ENCODE measurements at places on chromosomes 2 and 18. TPM values are rescaled to one million over a fixed set of nuclear protein-coding genes. Genes with fewer than 3 reads are reported as not detected.
A peak's percentile ranks its signal among the peaks of the same experiment; 100 is the strongest.

The DSEL gene
- 5.7 TPM for polyA plus RNA-seq

The HOXD9 gene
- polyA plus RNA-seq, result 0.28 TPM

The MTLN gene
- 203 TPM for polyA plus RNA-seq

The SPP2 gene
- not detected for polyA plus RNA-seq

The ALPG gene
- polyA plus RNA-seq, result 0.01 TPM

The RUFY4 gene
- polyA plus RNA-seq, result 0.25 TPM

The CACNB4 gene
- polyA plus RNA-seq, result 0.27 TPM

The IDH1 gene
- 220 TPM for polyA plus RNA-seq

DNA sequence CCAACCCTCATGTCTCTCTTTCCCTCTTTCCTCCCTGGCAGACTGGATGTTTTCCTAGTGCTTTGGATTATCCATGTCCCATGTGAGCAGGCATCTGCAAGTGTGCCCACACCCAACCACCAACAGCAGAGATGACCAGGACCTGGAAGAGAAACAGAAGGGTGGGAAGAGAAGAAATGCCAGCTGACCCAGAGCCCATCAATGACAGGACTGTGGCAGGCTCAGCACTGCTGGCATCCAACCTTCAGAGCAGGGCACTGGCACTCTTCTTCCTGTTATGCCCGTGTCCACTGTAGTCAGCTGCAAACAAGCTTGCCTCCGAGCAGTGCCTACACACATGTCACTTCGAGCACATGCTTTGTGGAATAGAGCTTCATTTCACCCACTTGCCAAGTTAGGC lies 121.1 kb downstream of the TANC1 start:
- DNase-seq, result no peak
- H3K27ac ChIP-seq, result no peak overlapping the region
- peaks cover 12% of the 10 kb centered on the region for H3K4me1 ChIP-seq
- H3K27me3 ChIP-seq, result no peaks in the 10 kb centered on the region

GRCh38 chr2:150267651-150268415 lies 219.6 kb downstream of the RND3 start:
- H3K27ac ChIP-seq, result no peak overlapping the region
- no peak overlapping the region for H3K4me3 ChIP-seq
- no peak for DNase-seq
- H3K27me3 ChIP-seq, result no peaks in the 10 kb centered on the region
- no peaks in the 10 kb centered on the region for H3K4me1 ChIP-seq

- no peak for DNase-seq
- H3K4me3 ChIP-seq, result no peak overlapping the region
- no peaks in the 10 kb centered on the region for H3K4me1 ChIP-seq
- H3K27me3 ChIP-seq, result no peaks in the 10 kb centered on the region
- H3K36me3 ChIP-seq, result no peaks in the 10 kb centered on the region
Observed at GRCh38 chr18:12774982-12775381, 72.1 kb downstream of the PSMG2 start.

DNA sequence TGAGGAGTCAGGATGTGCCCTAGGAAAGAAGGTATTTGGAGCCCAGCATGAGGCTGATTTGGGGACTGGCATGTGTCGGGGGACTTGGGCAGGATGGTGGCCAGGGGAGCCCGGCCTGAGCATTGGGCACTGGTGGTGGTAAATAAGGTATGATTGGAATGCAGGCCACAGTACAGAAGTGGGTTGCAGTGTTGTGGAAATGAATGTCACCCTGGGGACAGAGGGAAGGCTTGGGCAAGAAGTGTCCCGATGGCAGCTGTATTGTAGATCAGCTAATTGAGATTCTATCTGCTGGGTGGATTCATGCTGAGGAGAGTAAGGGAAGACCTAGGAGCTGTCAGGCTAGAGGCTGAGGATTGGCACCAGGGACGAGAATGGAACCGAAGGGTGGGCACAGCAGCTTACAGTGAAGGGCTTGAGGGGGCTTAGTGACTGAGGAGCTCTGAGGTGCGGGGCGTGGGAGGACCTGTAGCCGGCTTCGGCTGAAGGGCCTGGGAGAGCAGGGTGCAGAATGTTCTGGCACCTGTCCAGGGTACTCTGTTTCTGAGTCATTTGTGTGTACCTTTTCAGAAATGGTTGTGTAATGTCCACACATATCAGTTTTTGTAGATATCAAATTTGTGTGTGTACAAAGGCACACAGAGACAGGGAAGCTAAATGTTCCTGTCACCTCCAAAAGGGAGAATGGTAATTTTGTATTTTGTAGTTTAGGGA lies 170.2 kb downstream of the PRKCE start:
- H3K4me1 ChIP-seq, result peaks cover 5% of the 10 kb centered on the region
- no peak overlapping the region for H3K27ac ChIP-seq
- no peak overlapping the region for H3K4me3 ChIP-seq

DNA sequence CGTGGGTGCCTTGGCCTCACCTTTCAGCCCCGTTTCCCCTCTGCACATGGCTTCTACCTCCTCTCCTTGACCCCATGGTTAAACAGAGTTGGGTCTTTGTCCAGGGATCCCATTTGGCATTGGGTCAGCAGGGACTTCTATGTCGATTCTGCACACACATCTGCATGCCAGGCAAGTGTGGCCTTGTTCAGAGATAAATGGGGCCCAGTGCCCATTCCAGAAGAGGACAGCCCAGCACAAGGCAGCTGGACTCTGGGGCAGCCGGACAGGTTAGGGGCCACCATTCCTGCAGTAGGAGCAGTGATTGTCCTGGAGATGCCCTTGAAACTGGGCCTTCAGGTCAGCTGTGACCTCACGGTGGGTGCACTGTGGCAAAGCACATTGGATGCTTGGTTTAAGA lies 13.1 kb downstream of the CABLES1 start:
- peaks cover 14% of the 10 kb centered on the region for H3K36me3 ChIP-seq
- peaks cover 10% of the 10 kb centered on the region for H3K4me1 ChIP-seq
- no peak overlapping the region for H3K27ac ChIP-seq
- no peaks in the 10 kb centered on the region for H3K27me3 ChIP-seq

DNA sequence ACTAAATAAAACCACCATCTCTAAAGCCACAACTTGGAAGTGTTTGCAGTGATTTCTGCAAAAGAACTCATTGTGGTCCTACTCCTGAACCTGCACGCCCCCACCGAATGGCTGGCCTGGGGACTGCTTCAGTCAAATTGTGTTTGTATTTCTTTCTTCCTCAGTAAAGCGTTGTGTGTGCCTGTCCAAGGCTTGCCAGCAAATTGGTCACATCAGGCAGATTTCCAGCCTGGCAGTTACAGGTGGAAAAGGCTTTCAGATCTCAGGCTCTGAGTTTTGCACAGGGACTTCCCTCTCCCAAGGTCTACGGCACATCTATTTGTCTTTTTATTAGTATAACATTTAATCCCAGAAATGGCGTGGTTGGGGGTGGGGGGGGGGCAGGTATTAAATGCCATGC lies 54.0 kb upstream of the NOSTRIN start:
- no peak overlapping the region for H3K27ac ChIP-seq
- DNase-seq, result no peak
- no peak overlapping the region for H3K4me3 ChIP-seq
- H3K27me3 ChIP-seq, result no peaks in the 10 kb centered on the region
- peaks cover 2% of the 10 kb centered on the region for H3K4me1 ChIP-seq

DNA sequence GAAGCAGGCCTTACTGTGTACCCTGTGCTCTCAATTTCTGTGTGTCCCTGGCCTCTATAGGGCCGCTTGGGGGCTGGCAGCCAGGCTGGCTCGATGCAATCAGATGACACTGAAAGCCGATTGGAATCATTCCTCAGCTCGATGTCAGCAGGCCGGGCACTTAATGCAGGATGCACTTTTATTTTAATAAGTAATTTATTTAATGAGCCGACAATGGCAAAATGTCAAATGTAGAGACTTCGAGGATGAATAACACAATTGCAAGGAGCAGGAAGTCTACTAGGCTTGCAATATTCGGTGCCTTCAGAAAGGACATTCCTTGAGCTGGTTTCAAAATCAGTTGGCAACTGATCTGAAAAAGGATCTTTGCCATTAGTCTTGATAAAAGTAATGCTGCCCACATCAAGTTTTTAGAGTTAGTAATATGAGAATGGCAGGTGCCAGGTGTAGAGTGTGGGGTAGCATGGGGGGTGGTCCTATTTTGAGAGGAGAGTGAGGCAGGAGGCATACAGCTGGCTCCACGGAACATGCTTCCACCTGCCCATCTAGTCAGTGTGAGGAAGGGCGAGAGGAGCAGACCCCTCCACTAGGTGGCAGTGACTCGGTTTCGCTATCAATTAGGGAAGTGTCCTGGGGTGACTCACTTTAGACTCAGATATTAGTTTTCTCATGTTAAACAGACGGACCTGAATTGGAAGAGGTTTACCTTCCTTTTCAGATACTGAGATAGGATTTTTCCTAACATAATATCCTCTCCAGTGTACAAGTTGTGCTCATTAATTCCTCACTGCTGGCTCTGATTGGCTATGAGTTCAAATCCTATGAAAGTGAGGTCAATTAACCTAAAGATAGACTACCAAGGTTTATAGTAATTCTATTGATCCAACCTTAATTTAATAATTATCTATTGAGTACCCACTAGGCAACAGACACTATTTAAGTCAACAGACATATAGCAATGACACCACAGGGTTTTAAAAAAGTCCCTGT lies 80.9 kb downstream of the NABP1 start:
- H3K27me3 ChIP-seq, result no peaks in the 10 kb centered on the region
- H3K4me1 ChIP-seq, result no peaks in the 10 kb centered on the region
- H3K27ac ChIP-seq, result no peak overlapping the region
- no peak overlapping the region for H3K4me3 ChIP-seq
- peak; percentile 60 for DNase-seq

DNA sequence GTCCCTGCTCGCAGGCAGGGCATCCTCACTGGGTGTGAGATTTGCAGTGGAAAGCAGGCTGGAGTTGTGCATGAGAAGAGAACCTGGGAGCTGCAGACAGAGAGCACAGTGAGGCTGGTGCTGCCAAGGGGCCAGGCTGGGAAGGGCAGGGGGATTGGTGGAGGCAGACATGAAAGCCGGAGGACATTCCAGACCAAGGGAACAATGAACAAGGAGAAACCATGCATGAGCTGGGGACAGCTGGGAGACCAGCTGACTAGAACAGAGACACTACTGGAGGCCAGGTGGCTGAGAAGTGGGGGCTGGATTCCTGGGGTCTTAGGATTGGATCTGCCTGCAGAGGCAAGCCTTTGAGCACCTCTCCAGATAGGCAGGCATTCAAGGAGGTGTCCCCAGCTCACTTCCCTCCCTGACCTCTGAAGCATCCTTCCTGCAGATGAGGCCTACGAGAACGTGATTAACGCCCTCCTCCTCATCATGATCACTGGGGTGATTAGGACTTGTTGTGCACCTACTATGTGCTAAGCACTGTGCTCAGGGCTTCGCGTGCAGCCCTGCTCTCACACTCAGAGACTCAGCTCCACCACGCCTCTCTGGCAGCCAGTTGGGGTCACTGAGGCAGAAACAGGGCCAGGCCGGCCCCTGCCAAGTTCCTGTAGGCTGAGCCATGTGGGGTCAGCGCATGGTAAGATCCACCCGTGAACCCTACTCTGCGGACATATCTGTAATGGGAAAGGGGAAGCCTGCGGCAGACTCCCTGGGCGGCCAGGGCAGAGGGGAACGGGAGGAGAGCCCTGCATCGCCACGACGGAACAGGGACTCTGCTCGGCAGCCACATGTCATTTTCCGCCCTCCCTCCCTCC lies 74.8 kb upstream of the SLC66A3 start:
- DNase-seq, result no peak
- H3K27me3 ChIP-seq, result no peaks in the 10 kb centered on the region
- no peaks in the 10 kb centered on the region for H3K36me3 ChIP-seq
- no peaks in the 10 kb centered on the region for H3K4me1 ChIP-seq

DNA sequence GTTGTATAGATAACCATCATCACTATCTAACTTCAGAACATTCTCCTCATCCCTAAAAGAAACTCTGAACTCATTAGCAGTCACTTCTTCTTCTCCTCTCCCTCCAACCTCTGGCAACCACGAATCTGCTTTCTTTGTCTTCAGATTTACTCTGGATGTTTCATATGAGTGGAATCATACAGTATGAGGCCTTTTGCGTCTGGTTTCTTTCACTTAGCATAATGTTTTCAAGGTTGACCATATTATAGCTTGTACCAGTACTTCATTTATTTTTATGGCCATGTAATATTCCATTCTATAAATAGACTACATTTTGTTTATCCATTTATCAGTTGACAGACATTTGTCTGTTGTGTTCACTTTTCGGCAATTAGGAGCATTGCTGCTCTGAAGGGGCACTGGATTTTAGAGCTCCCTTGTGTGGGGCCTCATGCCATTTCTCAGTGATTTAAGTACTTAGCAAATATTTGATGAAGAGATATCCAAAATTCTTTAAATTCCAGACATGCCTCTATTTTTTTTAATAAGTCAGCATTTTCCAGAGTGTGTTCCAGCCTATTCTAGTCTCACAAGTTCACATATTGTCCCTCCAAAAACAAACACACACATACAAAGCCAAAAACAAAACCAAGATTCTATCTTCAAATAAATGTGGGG lies 22.5 kb upstream of the MAP3K20 start:
- no peak for DNase-seq
- H3K27ac ChIP-seq, result no peak overlapping the region
- no peaks in the 10 kb centered on the region for H3K27me3 ChIP-seq
- no peaks in the 10 kb centered on the region for H3K36me3 ChIP-seq

DNA sequence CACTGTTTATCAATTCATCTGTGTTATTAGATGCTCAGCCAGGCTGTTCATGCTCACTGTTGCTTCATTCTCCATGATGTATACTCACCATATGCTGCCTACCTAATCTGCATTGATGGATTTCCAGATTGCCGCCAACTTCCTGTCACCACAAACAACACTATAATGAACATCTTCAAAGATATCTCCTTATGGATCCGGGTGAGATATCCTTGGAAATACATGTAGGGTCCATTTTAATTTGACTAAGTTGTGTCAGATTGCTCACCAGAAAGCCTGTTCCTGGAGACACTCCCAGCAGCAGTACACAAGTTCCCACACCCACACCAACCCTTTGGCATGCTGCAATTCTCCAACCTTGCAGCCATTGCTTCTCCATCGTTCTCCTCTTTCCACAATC lies 547.5 kb upstream of the TNP1 start:
- H3K36me3 ChIP-seq, result no peaks in the 10 kb centered on the region
- DNase-seq, result no peak
- no peaks in the 10 kb centered on the region for H3K4me1 ChIP-seq
- no peaks in the 10 kb centered on the region for H3K27me3 ChIP-seq

GRCh38 chr2:238791354-238791753 lies 56.5 kb upstream of the TWIST2 start:
- no peak overlapping the region for H3K27ac ChIP-seq
- DNase-seq, result no peak
- H3K4me1 ChIP-seq, result no peaks in the 10 kb centered on the region
- no peaks in the 10 kb centered on the region for H3K27me3 ChIP-seq
- H3K4me3 ChIP-seq, result no peak overlapping the region
